Stimulated activated CD4-positive, alpha-beta T cell treated with anti-CD3 and anti-CD28 coated beads, Interleukin-4, amount 100 ng/mL, for 4 hours (primary cell): ENCODE measurements at places on chromosomes 5 and 9.

- DNase-seq, result no peak
Observed at GRCh38 chr5:51039424-51040329, 343.6 kb upstream of the ISL1 start.

GRCh38 chr9:121216271-121216805, 14.7 kb upstream of the RAB14 start:
- DNase-seq, result no peak

- no peak for DNase-seq
Observed at GRCh38 chr5:33341351-33341750, 99.4 kb upstream of the TARS1 start.

DNA sequence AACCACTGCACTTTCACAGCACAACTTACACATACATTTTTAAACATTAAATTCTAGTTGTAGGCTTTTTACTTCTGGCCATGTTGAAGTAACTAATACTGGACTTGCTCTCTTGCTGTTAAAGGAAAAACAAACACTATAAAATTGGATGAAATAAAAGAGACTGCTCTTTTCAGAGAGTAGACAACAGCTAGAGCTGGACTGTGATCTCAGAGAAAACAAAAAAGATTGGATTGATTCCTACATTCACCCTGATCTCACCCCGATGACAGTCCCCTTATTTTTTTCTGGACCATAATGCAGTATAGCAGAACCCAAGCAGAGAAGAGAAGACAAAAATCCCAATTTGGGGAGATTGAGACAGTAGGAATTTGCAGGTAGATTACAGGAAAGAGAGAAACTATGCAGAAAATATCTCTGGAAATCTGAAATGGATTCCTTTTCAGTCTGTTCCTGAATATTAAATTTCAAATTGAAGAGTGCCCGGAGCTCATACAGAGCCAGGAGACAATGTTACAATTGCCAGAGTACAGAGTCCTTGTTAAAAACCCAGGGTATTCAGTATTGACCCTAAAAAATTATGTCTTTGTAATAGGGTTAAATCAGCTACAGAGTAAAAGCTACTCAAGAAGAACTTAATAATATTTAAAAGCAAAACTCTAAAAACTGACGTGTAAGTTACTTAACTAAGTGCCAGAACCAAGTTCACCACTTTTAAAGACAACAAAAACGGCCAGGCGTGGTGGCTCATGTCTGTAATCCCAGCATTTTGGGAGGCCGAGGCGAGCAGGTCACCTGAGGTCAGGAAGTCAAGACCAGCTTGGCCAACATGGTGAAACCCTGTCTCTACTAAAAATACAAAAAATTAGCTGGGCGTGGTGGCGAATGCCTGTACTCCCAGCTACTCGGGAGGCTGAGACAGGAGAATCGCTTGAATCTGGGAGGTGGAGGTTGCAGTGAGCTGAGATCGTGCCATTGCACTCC, 208.6 kb downstream of the MPDZ start:
- no peak for DNase-seq

DNA sequence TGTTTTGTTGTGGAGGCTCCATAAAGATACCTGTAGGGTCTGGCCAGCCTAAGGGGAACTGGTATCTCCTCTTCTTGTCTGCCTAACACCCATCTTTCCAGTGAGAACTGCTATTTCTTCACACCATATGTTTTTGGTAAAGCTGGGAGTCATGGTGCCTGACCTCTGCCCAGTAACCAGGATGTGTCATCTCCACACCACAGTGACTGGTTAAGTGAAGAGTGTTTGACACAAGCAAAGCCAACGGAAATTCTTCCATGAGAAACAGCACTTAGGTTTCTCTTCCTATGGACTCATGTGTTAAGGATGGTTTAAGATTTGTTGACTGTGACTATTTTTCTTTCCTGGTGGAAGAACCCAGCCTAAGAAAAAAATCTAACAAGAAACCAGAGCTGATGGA, 111.5 kb downstream of the HTR4 start:
- DNase-seq, result no peak

DNA sequence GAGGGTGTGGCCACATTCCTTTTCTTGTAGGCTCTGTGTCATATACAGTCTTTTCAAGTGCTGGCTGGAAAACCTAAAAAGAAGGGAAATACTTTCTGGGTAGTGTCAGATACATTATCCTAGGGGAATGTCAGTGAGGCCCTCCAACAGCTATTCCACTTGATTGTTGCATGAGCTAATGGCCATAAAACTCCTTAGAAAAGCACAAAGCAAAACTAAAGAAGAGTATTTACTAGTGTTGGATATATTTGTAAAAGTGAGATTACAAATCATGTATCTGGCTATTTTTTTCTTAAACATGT, 829 bp downstream of the ANXA1 start:
- no peak for DNase-seq

- DNase-seq, result no peak
Observed at GRCh38 chr5:96079075-96079474, 117.4 kb upstream of the ELL2 start.

- DNase-seq, result no peak
Observed at GRCh38 chr5:76111477-76112174, 28.4 kb downstream of the SV2C start.

GRCh38 chr9:13431692-13432091, 152.2 kb upstream of the MPDZ start:
- no peak for DNase-seq

DNA sequence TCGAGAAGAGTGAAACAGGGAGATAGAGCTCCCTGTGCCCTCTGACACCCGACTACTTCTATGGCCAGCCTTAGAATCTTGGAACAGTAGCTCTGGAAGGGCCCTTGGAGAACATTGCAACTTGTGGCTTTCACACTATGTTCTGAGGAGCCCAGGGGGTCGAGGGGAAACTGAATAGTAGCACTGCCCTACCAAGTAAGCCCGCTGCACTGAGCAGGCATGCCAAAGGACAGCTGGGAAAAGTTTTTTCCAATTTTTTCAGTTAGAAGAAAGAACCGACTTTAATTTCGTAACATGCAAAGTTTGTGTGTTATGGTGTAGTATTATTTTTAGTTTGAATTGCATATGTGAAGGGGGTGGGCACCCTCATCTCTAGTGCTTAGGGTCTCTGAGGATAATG, 10.9 kb downstream of the SMIM3 start:
- DNase-seq, result no peak

GRCh38 chr9:97041898-97042297, 3.0 kb upstream of the CTSV start:
- no peak for DNase-seq

DNA sequence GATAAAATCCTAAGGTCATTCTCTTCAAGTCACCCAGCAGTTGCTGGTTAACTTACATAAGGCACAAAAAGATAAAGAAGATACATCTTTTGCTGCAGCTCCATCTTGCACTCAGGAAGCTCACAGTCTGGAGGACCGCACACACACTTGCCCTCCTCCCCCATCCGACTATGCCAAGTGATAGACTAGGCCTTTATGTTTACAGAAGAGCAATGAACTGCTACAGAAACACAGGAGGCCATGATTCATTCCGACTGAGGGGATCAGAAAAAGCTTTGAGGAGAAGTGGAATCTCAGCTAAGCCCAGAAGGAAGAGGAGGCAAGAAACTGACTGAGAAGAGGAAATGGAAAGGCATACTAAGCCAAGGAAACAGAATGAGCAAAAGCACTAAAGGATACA, 17.4 kb downstream of the NRG2 start:
- DNase-seq, result no peak

- no peak for DNase-seq
Observed at GRCh38 chr5:4206127-4206526, 610.5 kb downstream of the IRX1 start.

- no peak for DNase-seq
Observed at GRCh38 chr9:4691795-4692194, 12.4 kb downstream of the CDC37L1 start.

DNA sequence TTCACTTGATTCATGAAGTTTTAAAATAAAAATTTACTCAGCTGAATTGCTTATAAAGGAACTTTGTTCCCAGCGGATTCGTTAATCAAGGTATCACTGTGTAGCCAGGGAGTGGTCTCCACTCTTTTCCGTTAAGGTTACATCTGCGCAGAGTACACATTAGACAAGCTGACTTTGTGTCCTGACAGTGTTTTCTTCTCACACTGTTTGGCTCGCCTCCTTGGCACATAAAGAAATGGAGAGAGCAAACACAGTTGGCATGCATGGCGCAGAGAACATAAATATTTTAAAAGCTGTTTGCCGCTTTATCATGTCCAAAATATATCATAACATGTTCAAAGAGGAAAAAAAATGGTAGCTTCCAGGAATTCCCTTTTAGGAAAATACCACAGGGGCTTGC, 153.2 kb downstream of the EDIL3 start:
- DNase-seq, result no peak

DNA sequence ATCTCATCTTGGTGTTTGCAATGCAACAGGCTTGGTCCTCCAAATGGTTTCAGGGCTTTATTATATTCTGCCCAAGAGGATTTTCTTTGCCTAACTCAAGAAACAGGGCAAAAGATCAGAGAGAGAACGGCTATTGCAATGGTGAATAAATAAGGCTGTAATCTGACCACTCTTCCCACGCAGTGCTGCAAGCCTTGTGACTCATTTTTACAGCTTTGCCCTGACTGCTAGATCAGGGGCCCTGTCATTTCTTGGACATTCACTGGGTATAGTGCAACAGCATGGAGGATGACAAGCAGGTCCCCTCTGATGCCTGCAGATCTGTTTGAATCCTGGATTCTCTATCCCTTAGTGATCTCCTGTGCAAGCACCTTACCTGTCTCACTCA, 459.1 kb downstream of the EBF1 start:
- no peak for DNase-seq

- no peak for DNase-seq
Observed at GRCh38 chr5:122858451-122858850, 13.0 kb downstream of the SNX24 start.

DNA sequence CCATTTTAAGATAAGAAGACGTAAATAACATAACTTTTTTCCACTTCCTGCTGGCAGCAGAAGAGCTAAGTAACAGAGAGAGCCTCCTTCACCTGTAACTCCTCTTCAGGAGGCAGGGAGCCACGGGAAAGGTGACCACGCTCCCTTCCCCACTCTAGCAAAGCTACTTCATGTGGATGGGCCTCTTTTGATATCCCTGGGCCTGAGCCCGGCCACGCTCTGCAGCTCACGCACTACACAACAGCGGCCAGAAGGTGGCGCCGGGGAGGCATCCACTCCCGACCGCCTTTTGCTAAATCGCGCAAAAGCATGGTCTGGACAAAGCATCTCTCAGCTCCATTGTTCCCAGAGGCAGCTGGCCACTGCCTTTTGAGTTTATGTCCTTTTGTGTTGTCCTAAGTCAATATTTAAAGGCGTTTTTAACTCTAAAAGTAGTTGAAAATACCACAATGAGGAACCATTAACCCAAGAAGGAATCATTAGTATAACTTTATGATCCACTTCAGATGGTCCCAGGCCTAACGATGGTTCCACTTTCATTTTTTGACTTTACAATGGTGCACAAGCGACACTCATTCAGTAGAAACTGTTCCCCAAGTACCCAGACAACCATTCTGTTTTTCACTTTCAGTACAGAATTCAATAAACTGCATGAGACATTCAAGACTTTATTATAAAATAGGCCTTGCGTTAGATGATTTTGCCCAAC, 23.6 kb downstream of the CMBL start:
- peak; percentile 61 for DNase-seq

DNA sequence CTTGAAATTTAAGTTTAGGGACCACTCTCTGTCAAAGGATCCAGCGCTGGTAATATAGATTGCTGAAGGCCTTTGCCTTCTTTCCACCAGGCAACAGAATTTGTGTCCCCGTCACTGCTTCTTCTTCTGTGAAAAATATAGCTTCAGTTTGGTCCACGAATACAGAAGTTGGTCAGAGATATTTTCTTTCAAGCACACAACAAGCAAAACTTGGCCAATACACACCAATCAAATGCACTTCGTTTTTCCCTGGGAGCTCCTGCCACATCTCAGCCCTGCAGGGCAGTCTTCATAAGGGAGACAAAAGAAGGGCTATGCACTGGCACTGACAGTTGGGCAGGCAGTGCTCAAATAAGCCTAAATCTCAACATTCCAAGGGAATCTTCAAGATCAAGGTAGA, 22.9 kb downstream of the HAVCR2 start:
- DNase-seq, result no peak

DNA sequence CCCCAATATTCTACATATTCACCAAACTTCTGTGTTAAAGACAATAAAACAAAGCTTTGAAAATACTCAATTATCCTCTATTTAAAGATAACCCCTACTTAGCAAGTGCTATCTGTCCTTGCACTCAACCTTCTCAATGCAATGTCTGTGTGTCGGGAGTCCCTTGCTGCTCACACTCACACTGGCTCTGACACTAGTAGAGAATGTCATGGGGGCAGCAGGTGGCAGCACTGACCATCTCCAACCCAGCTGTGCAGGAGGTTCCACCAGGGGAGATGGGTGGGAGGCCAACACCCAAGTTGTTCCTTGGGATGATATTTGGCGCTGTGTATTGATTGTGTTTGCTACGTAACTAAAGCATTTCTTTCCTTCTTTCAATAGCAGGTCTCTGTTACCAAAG, 59.4 kb upstream of the SIMC1 start:
- DNase-seq, result no peak

DNA sequence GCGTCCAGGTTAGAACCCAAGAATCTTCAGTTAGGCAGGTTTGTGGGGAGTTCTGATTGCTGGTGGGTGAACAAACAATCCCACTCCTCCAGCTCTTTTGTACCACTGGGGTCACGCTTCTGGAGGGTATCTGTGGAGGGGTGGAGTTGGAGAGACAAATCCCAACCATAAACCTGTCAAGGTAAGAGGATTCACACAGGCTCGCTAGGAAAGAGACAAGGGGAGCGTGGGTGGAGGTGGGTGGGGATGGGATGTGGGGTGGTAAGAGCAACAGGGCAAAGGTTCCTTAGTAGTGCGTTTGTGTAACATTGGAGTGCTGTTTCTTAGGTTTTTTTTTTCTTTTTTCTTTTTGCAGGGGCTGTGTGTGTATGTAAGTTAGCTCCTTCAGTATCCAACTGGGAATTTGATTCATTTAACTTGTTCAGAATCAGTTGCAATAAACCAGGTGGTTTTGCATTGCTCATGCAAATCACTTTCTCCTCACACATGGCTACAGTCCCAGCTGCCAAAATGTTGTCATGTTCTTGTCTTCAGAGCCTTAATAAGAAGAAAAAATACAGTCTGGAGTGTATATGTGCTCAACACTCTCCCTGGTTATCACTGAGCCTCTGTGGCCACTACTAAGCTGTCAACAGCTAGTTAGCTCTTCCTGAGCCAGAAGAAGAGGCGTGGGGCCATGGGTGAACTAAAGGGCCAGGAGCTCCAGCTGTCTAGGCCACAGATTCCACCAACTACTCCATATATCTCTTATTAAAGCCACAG, 164.0 kb upstream of the RAD23B start:
- no peak for DNase-seq

DNA sequence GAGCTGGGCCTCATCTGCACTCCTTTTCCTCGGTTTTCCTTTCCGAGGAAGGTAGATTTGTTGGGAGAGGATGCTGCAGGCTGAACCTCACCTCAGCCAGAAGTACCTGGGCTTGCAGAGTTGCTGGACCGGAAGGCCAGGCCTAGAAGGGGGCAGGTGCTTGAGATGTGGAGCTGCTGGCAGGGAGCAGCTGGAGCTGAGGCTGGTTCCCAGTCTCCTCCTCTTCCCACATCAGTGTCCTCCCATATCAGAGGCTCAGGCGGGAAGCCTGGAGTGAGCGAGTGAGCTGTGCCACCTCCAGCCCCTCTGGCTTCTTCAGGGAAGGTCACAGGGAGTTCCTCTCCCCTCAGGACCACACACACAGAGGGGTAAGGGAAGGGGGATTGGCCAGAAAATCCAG, 259.4 kb downstream of the GADD45G start:
- no peak for DNase-seq
